GM13976 (cell line): ENCODE measurements at places on chromosomes 11 and 22.

- no peak for DNase-seq
These were observed 66.4 kb downstream of the TRAF6 start for GRCh38 chr11:36443661-36444060.

DNA sequence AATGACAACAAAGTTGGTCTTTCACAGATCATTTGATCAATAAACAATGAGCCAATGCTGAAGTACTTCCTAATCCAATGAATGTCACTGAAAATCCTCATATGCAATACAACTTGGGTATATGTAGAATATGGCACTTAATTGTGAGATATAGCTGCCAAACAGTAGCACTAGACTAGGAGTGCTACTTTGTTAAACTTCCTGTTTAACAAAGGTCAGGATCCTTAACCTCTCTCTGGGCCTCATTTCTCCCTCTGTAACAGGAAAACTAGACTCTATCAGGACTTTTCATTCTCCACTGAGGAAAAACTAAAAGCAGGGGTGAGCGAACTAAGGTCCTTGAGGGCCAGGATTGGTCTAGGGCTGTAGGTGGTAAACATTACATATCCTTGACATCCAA, 56.1 kb downstream of the PITPNB start:
- DNase-seq, result no peak

- DNase-seq, result peak; percentile 4
These were observed 41.5 kb upstream of the TP53I11 start for GRCh38 chr11:44992181-44992582.

DNA sequence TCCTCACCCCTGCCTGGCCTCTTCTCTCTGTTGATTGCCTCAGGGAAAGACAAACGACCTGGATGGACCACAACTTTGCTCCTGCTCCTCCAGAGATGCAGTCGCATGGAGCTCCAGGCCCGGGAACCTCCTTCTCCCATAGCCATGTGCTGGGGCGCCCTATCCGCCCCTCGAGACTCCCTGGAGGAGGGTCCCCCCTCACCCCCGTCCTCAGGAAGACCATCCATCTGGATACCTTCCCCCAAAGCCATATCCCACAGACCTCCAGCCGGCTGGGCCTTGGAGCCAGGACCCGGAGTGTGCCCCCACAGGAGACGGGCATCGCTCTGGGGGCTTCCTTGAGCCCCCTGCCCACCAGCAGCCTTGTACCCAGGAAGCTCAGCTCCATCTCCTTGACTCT, 2.2 kb downstream of the SEPTIN3 start:
- no peak for DNase-seq

GRCh38 chr22:29313126-29313575, 2.3 kb downstream of the RASL10A start:
- DNase-seq, result peak; percentile 73
